ENCODE measurements at places on chromosomes 1 and 21.

GRCh38 chr1:17846341-17846740, 91.2 kb downstream of the ACTL8 start:
- no peak for DNase-seq

DNA sequence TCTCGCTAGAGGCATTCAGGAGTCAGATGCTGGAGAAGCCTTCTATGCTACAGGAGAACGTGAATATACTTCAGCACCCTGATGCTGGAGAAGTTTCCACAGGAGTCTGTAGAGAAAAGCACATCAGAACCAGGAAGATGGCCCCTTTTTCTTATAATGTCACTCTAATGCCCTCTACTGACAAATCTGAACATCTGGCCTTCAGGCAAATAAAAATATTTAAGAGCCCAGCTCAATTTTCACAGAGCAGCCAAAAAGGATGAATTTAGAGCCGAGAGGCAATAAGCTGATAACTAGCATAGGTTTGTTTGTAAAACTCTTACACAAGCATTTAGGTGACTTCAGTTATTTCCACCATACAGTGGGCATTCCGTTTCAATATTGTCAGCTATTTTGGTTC, 3.8 kb upstream of the RRP15 start:
- DNase-seq = no peak

GRCh38 chr1:81186261-81186660, 614.5 kb upstream of the ADGRL2 start:
- DNase-seq = no peak

GRCh38 chr1:227613526-227613925, 50.2 kb downstream of the ZNF678 start:
- no peak for DNase-seq

- DNase-seq = no peak
Observed at GRCh38 chr1:113768916-113769600, 9.8 kb upstream of the PHTF1 start.

- DNase-seq = no peak
Observed at GRCh38 chr1:246592695-246593094, 26.4 kb downstream of the CNST start.

DNA sequence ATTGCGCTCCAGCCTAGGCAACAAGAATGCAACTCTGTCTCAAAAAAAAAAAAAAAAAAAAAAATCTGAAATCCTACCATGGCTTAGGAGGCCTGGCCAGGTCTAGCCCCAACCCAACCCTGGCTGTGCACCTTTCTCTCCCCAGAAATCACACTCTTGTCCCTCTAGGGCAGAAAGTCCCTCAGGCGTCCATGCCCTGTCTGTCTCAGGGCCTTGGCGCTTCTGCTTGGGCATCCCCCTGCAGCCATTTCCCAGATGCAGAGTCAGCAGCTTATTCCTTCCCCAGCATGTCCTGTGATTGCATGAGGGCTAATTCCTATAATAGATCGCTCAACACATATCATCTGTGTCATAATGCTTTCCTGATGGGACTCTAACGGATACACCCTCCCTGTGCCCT, 57.3 kb upstream of the PCP4 start:
- DNase-seq = no peak

DNA sequence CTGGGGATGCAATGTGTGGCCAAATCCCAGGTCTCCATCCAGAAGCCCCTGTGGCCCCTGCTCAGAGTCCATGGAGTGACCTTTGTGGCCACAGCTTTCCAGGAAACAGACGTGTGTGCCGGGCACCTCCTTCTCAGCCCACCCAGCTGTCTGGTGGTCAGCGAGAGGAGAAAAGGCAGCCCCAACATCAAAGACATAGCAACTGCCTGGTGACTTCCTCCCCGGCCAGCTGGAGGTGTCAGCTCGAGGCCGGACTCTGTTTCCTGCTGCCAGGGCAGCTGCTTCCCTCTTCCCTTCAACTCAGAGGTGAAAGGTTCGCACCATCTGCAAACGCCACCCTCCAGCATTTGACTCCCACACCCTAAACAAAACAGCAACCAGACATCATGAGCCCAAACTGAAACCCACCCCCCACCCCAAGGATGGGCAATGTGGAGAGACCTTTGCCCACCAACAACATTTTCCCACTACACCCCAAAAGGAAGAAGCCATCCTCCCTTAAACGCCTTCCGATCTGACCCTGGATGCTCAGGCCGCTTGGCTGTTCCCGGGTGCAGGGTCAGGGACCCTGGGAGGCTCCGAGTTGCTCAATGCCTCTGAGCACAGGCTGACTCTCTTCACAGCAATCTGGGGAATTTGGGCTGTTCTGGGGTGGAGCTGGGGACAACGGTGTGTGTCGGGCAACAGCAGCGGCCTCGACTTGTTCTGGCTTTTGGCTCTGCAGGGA, 162.3 kb downstream of the PSMG1 start:
- no peak for DNase-seq

Measured in COR-L47 (cell line).